ENCODE measurements at places on chromosomes 1 and 21.

DNA sequence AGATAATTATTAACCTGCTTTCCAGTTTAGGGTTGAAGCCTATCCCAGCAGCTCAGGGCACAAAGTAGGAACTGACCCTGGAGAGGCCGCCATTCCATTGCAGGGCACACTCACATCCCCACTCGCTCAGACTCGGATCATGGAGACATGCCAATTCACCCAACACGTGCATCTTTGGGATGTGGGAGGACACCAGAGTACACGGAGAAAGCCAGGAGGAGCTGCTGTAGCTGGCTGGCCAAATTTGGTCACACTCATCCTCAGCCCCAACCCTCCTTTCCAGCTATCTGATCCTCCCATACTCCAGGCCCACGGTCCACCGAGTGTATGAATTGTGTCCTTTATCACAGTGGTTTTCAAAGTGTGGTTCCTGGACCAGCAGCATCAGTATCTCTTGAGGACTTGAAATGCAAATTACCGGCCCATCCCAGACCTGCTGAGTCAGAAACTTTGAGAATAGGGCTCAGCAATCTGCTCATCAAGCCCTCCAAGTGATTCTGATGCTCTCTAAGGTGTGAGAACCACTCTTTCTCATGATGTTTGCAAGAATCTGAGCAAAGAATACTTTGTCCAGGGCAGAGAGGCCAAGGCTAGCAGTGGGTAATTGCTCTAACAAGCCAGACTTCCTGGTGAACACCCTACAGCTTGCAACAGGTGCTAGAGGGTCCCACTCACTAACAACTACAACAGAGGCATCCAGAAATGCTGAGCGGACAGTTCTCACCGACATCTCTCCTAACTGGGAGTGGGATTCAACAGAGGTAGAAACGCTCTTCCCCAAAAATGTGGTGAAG lies 26.3 kb downstream of the IER5 start:
- no peak for DNase-seq

GRCh38 chr1:110250008-110250407 lies 39.9 kb downstream of the KCNC4 start:
- DNase-seq: no peak

GRCh38 chr1:212539737-212540430 lies 68.7 kb upstream of the ATF3 start:
- no peak for DNase-seq

GRCh38 chr1:55526716-55527115 lies 311.6 kb upstream of the USP24 start:
- no peak for DNase-seq

- DNase-seq: no peak
Measured at GRCh38 chr1:186139115-186139514, 235.9 kb downstream of the TPR start.
